Chondrocyte (in vitro differentiated cells): ENCODE measurements at places on chromosomes 2 and 18. TPM values are rescaled to one million over a fixed set of nuclear protein-coding genes. Genes with fewer than 3 reads are reported as not detected.

DNA sequence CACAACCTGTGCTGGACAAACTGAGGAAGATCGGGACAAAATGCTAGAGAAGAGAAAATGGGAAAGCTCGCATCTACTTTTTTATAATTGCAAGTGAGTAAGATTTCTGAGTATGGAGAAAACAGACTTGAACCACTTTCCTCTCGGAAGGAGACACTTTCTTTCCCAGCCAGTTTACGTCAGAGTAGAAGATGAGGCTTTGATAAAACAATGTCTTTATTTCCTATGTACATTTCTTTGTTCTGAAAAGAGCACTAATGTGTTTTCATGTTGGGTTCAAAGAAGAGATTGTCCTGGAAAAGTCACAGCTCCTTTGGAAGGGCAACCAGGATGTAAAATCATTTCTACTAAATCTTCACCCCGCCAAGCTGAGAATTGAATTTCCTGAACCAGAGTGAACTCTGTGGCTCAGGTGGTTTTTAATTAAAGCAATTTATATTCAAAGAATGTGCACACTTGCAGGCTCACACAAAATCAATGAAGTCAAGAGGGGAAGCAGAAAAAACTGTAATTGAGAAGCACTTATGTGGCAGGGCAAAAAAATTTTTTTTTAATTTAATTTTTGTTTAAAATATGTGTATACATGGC, 23.4 kb upstream of the ITGA6 start:
- DNase-seq: no peak
- H3K4me1 ChIP-seq: peaks cover 10% of the 10 kb centered on the region
- H3K27me3 ChIP-seq: no peaks in the 10 kb centered on the region
- no peak overlapping the region for H3K4me3 ChIP-seq
- no peaks in the 10 kb centered on the region for H3K36me3 ChIP-seq
- no peak overlapping the region for H3K27ac ChIP-seq

DNA sequence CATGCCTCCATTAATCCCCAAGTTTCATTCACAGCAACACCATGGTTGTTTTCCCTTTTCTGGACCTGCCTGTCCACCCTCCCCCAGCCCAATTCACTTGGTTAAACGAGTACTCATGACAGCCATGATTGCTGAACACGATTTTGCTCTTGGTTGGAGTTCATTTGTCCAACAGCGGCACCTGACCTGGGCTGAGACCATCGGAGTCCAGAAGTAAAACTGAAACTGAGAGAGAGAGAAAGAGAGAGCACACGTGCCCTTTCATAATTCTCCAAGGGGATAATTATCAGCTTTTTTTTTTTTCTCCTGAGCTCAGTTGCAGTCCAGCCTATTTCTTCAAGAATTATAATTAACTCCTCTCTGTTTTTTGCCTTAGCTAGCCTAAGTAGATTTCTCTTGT, 13.7 kb upstream of the KIF5C start:
- no peak overlapping the region for H3K27ac ChIP-seq
- peaks cover 22% of the 10 kb centered on the region for H3K27me3 ChIP-seq
- H3K4me1 ChIP-seq: no peaks in the 10 kb centered on the region
- H3K4me3 ChIP-seq: no peak overlapping the region
- H3K36me3 ChIP-seq: no peaks in the 10 kb centered on the region

GRCh38 chr2:8803658-8804379, 33.6 kb downstream of the KIDINS220 start:
- no peaks in the 10 kb centered on the region for H3K27me3 ChIP-seq
- H3K36me3 ChIP-seq: peaks cover 35% of the 10 kb centered on the region
- peaks cover 23% of the 10 kb centered on the region for H3K4me1 ChIP-seq
- H3K27ac ChIP-seq: peak overlapping the region; percentile 68

- H3K4me1 ChIP-seq: peaks cover 6% of the 10 kb centered on the region
- peaks cover 12% of the 10 kb centered on the region for H3K36me3 ChIP-seq
- no peak for DNase-seq
- no peak overlapping the region for H3K4me3 ChIP-seq
- H3K27ac ChIP-seq: no peak overlapping the region
These were observed 15.9 kb downstream of the KIDINS220 start for GRCh38 chr2:8821276-8822217.

GRCh38 chr2:189439342-189439741, 1.9 kb upstream of the WDR75 start:
- H3K4me1 ChIP-seq: peaks cover 17% of the 10 kb centered on the region
- H3K27me3 ChIP-seq: no peaks in the 10 kb centered on the region
- H3K4me3 ChIP-seq: no peak overlapping the region
- no peak overlapping the region for H3K27ac ChIP-seq

DNA sequence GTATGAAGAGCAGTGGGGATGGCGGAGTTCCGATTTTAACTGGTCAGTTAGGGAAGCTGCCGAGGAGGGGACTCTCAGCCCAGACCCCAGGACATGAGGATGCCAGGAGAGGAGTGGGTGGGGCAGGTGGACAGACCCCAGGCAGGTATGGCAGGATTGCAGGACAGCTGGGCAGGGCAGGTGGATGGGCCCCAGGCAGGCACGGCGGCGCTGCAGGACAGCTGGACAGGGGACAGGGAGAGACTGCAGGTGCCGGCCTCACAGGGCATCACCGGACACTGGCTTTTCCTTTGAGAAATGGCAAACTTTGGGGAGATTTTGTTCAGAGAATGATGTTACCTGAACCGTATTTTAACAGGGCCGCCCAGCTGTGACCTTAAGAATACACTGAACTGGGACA, 127.7 kb downstream of the SNTG2 start:
- H3K27me3 ChIP-seq: no peaks in the 10 kb centered on the region
- no peak overlapping the region for H3K4me3 ChIP-seq
- no peak for DNase-seq
- no peaks in the 10 kb centered on the region for H3K36me3 ChIP-seq

DNA sequence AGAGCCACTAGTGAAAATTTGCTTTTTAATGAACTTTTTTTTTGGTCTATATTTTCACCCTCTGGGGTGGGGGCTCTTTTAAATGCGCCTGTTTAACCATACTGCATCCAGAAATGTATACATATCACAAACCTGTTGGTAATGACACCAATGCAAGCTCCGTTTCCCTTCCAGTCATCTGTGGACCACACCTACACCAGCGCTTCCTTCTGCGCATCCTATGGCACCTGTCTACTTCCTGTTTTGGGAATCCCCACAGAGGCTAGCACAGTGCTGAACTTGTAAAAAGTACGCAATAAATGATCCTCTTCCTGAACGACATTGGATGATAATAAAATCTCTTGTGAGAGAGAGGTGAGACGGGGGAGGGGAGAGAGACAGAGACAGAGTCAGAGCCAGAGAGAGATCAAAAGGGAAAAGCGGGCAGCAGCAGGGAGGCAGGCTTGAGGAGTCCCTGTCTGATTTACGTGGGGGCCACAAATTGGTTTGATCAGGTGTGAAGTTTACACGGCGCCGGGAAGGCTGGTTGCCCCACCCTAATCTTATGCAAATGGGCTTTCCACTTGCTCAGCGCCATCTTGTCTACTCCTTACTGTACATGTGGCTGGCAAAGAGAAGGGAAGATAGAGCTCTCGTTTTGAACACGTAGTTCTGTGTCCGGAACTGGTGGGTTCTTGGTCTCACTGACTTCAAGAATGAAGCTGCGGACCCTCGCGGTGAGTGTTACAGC, 38.1 kb upstream of the SLC38A11 start:
- no peak overlapping the region for H3K27ac ChIP-seq
- H3K36me3 ChIP-seq: no peaks in the 10 kb centered on the region
- no peak for DNase-seq
- no peak overlapping the region for H3K4me3 ChIP-seq
- no peaks in the 10 kb centered on the region for H3K27me3 ChIP-seq
- peaks cover 37% of the 10 kb centered on the region for H3K4me1 ChIP-seq

Gene ABCG8
- not detected in 3 replicates for total RNA-seq

Gene CROCC2
- not detected in 3 replicates for total RNA-seq

Gene HK2
- 18.5 to 32.6 TPM (median 31.4 TPM) in 3 replicates for total RNA-seq

Gene MOGAT1
- not detected in 3 replicates for total RNA-seq
